ENCODE measurements at places on chromosomes 2 and 18.

DNA sequence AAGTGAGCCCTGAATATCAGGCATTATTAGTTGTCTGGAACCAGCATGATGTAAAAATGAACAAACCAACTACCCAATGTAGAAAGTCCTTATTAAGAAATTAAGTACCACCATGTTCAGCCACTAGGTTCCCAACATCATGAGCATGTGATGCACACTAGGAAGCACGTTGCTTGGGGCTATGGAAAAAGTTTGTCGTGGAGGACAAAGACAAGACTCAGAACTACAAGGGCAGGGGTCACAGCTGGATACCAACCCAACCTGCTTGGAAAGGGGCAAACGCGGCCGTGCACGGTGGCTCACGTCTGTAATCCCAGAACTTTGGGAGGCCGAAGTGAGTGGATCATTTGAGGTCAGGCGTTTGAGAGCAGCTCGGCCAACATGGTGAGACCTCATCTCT is 64.0 kb downstream of the ADNP2 start:
- DNase-seq: no peak

DNA sequence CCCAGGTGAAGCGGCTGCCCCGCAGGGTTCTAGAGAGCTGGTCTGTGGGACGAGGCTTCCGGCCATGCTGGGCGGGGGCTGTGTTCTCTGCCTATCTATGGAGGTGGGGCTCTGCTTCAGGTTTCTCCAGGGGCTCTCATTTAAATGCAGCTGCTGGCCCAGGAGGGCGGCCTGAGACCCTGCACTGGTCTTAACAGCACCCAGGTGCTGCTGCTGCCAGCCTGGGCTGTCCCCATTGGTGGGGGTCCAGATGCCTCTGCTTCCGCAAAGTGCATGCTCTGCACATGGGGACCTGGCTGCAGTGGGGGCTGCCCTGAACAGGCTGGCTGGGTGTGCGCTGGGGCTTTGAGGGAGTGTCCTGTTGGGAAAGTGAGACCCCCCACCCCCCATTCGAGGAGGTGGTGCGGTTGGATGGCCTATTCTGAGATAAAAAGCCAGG is 29.7 kb upstream of the ALLC start:
- DNase-seq: no peak

GRCh38 chr18:51726614-51727013 is 529.1 kb upstream of the MEX3C start:
- no peak for DNase-seq

GRCh38 chr18:7939521-7939920 is 372.4 kb downstream of the PTPRM start:
- no peak for DNase-seq

DNA sequence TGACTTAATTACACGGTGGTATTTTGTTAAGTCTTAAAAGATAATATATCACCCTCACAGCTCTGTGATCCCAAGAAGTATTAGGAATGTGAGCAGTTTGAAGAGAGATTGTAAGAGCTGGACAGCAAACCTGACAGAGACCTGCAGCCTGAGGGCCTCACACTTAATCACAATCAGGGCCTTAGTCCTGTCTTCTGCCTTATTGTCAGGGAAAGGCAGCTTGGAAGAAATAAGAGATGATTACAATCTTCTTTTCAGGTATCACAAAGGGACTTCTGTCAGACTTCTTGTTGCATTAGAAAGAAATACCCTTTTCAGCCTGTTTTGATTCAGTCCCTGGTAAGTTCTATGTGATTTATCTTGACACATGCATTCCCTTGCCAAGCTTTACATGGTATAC is 1433.8 kb upstream of the SLC39A10 start:
- no peak for DNase-seq

DNA sequence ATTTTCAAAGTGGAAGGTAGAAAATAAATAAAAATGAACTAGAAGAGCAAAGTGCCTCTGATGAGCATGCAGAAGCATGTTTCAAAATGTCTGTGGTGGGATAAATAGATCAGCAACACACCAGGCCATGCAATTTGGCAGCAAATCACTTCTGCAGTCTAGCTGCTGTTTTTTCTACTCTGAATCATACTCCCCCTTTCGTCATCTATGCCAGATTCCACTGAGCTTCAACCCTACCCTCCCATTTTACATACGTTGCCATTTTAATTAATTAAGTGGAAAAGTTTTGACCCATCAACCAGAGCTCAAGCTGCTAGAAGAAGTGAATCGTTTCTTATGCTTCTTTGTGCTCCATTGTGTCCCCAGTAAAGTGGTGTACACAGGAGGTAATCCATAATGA is 79.3 kb downstream of the NRXN1 start:
- DNase-seq: no peak

- DNase-seq: no peak
Observed at GRCh38 chr2:164934401-164935117, 20.8 kb downstream of the SLC38A11 start.
